ENCODE measurements at places on chromosomes 12 and 14.

DNA sequence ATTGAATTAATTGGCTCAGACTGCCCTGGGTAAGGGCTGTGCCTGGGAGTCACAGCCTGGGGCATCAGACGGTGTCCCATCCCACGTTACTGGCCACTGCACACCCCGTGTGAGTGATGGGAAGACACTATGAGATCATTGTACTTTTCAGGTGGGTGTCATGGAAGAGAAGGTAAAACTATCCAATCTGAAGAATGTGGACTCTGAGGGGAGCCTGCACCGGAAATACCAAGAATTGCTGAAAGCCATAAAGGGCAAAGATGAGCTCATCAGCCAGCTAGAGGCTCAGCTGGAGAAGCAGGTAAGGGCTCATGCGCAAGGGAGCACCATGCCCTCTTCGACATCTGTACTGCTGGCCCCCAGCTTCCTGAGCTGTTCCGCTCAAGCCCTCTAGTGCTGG, 24.0 kb downstream of the PLEKHH1 start:
- DNase-seq, result no peak

- DNase-seq, result no peak
These were observed 101.1 kb upstream of the DCD start for GRCh38 chr12:54749191-54749818.

- no peak for DNase-seq
These were observed 1225.6 kb downstream of the VRK1 start for GRCh38 chr14:98022541-98023520.

- DNase-seq, result peak; percentile 28
These were observed 279.3 kb upstream of the DDHD1 start for GRCh38 chr14:53432378-53432802.

DNA sequence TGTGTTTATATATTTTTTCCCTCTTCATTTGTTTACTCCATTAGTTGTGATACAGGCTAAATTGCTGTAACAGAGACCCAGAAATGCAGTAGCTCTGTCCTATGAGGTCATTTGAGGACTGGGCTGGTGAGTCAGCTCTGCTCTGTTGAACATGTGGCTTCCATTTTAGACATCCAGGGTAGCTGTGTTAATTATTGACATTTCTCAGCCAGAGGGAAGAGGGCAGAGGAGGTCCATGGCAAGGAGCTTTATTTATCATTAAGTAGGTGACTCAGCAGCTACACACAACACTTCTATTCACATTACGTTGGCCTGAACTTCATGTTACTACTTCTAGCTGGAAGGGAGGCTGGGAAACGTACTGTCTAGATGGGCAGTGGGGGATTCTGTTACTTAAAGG, 85.4 kb downstream of the PTCSC3 start:
- DNase-seq, result no peak

DNA sequence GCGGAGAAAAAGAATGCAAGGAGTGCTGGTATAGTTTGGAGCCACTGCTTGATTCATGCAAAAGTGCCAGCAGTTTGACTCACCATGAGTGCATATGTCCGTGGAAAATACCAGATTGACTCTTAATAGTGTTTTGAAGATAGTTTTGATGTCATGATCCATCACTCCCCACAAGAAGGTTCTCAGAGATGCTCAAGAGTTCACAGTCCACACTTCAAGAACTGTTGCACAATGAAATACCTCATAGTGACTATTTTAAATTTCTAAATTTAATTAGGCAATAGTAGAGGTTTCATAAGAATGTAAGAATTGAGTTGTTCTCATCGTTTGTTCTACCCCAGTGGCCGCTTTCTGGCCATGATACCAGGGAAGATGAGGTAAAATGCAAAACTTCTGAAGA, 286.6 kb upstream of the RGS6 start:
- no peak for DNase-seq

- no peak for DNase-seq
These were observed 2.3 kb upstream of the SLC25A3 start for GRCh38 chr12:98591209-98591608.

DNA sequence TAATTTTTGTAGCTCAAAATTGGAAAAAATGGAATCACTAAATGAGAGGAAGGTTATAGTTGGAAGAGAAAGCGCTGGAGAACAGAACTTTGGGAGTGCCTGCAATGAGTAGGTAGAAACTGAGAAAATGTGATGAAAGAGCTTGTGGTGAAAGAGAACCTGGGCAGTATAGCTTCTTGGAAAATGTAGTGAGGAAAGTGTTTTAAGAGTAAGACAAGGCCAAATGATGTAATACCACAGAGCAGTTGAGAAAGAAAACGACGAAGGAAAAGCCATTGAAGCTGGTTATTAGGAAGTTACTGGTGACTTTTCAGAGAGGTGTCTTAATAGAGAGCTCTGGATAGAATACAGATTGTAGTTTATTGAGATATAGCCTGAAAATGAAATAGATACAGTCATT, 255.3 kb downstream of the AEBP2 start:
- DNase-seq, result no peak

- DNase-seq, result no peak
These were observed 37.0 kb upstream of the FBXO33 start for GRCh38 chr14:39469094-39469710.

DNA sequence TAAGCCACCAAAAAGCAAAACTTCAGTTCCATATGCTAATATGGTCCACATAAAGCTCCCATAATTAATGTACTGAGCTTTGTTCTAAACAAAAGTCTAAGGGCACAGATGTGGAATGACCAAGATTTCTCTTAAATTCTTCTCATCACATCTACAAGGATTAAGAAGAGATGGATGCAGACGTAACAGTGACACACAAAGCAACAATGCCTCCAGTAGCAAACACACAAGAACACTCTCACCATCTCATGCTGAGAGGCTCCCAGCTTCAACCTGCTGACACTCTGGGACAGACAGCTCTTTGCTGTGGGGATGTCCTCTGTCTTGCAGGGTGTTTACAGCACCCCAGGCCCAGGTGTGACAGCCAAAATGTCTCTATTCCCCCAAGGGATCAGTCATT, 48.2 kb downstream of the SETD3 start:
- no peak for DNase-seq

DNA sequence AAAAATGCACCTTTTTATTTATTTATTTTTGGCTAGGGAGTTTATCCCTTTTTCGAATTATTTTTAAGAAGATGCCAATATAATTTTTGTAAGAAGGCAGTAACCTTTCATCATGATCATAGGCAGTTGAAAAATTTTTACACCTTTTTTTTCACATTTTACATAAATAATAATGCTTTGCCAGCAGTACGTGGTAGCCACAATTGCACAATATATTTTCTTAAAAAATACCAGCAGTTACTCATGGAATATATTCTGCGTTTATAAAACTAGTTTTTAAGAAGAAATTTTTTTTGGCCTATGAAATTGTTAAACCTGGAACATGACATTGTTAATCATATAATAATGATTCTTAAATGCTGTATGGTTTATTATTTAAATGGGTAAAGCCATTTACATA, 14.9 kb upstream of the SNAPC1 start:
- DNase-seq, result no peak

- DNase-seq, result no peak
These were observed 31.3 kb downstream of the ERC1 start for GRCh38 chr12:1022032-1022970.

DNA sequence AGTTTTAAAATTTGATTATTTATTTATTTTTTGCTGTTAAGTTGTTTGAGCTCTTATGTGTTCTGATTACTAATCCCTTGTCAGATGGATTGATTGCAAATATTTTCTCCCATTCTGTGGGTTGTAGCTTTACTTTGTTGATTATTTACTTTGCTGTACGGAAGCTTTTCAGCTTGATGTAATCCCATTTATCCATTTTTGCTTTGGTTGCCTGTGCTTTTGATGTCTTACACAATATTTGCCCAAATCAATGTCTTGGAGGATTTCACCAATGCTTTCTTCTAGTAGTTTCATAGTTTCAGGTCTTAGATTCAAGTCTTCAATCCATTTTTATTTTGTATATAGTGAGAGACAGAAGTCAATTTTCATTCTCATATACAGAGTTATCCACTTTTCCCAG, 56.5 kb upstream of the PCNX4 start:
- DNase-seq, result no peak

GRCh38 chr12:5739917-5740316, 205.1 kb downstream of the ANO2 start:
- DNase-seq, result peak; percentile 18

Data from NCI-H187 treated with DMSO at 0.1 percent for 48 hours (cell line).